Right renal pelvis (tissue), 4 donors: ENCODE measurements at places on chromosomes 13 and 19. TPM values are rescaled to one million over a fixed set of nuclear protein-coding genes. Genes with fewer than 3 reads are reported as not detected.

GRCh38 chr19:38686530-38686888, 39.1 kb downstream of the ACTN4 start:
- no peak for DNase-seq

GRCh38 chr19:2344381-2344870, 15.6 kb upstream of the TMPRSS9 start:
- DNase-seq, result no peak

DNA sequence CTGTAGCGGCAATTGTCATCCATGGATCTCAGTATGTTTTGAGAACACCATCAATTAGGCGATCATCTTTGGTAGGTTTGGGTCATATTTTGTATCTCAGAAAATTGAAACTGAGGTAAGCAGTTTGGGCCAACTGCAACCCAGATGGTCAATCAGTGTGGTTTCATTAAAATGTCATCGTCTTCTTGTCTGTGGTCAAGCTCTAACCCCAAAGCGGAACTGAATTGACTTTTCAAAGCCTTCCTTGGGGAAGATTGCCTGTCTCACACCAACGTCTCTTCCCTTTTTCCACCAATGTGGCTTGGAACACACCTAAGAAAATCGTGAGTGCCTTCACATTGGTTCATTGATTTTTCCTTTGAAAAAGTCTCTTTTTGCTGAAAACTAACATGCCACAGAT, 56.3 kb upstream of the UBAC2 start:
- no peak for DNase-seq

GRCh38 chr13:109840201-109840892, 54.0 kb upstream of the IRS2 start:
- DNase-seq, result no peak

- DNase-seq, result no peak
Measured at GRCh38 chr13:99382428-99383133, 75.4 kb upstream of the GPR183 start.

DNA sequence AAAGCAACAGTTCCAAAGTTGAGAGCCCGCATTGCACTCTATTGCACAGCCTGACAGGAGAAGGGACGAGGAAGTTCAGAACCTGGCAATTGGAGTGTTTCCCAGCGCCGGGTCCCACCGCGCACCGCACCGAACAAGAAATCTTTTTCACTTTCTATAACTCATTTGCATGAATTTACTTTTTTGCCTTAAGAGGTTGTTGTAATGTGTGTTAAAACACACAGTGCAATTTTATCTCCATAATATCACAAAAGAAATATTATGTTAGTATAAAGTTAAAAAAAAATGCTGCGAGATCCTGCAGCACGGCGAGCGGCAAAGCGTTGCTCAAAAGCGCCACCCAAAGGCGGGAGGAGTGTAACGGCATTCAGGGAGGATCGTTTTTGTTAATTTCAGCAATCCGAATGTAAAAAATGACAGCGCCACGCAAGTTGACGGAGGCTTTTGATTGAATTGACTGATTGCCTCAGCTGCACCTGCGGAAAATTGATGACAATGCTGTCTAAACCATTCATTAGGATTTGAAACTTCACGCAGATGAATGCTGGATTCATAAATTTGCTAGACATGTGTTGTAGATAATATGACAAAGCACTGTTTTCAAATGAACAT, 303.6 kb upstream of the ZNF507 start:
- peak; percentile 44 for DNase-seq

GRCh38 chr13:76297331-76297730, 588.9 kb downstream of the KCTD12 start:
- DNase-seq, result no peak

Gene STARD13
- 24.1 TPM for polyA plus RNA-seq

Gene GRIN2D
- polyA plus RNA-seq, result 0.39 TPM

Gene PAN3
- 48.6 TPM for polyA plus RNA-seq

Gene SIX5
- 31.7 TPM for polyA plus RNA-seq

Gene TGFBR3L
- 0.39 TPM for polyA plus RNA-seq
